DMS79 (cell line): ENCODE measurements at places on chromosomes 1 and 21.

GRCh38 chr1:45473302-45473701 is 17.7 kb downstream of the TESK2 start:
- no peak for DNase-seq

DNA sequence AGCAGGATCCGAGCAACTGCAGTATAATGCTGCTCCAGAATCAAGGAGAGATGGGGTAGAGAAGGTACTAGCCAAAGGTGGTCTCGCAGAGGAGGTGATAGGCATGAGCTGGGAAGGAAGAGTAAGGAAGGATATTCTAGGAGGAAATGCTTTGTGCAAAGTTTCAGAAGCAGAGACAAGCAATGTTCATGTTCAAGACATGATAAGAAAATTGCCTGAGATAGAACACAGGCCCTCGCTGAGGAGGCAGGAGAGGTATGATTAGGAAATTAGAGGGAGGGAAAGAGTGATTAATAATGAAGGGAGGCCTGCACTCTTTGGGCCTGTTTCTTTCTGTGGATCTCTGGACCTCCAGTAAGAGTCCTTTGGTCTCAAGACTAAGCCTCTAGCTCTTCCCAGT is 12.9 kb upstream of the ETV3 start:
- DNase-seq, result no peak

GRCh38 chr1:17692645-17693044 is 62.5 kb upstream of the ACTL8 start:
- DNase-seq, result no peak

DNA sequence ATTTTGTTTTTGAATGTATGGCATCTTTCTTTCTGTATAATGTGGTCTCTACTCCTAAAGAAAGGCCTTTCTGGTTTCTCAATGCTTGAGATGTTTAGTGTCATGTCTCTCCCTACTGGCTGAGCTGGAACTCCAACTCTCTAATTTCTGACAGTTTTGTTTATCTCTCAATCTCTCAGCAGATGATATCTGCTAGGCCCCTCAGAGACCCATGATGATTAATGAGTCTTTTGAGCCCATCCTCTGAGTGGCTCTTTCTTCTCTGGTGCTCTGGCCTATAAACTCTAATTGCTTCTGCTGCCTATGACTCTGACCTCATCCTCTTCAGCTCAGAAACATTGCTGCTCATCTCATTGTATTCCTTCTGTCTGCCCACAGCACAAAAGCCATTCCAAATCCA is 46.6 kb downstream of the CRB1 start:
- DNase-seq, result no peak

- DNase-seq, result no peak
Observed at GRCh38 chr1:151238467-151238739, 16.1 kb upstream of the PSMD4 start.

GRCh38 chr1:231950331-231951128 is 323.9 kb downstream of the DISC1 start:
- no peak for DNase-seq

GRCh38 chr1:24045771-24046170 is 65.6 kb upstream of the SRSF10 start:
- no peak for DNase-seq

DNA sequence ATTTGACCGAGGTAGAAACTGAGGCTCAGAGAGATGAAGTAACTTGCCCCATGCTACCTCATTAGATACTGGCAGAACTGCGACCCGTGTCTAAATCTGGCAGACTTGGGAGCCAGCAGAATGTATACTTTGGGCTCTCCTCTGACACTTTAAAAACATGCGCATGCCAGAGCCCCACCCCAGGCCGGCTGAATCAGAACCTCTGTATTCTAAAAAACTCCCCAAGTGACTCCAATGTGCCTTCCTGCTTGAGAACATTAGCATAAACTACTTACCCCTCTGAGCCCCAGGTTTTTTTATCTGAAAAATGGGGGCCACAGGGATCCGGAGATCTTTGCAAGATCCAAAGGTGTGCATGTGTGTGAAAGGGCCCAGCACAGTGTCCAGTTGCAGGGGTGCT is 344.7 kb upstream of the USP24 start:
- DNase-seq, result no peak

GRCh38 chr1:226644541-226645176 is 94.4 kb downstream of the ITPKB start:
- no peak for DNase-seq

DNA sequence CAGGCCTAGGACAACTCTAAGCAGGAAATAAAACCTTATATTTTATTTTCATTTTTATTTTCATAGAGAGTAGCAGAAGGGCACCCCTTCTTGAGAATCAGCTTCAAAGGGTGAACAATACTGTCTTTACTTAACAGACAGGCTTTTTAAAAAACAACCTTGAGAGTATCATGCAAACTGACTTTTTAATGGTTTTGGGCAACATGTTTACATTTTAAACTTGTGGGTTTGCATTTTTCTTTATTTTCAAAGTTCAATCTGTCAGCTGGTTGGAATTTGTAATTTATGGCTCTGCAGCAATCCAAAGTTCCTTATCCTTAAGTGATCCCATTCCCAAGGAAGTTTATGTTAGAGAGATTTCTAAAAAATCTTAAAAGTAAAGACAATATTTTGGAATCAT is 392.3 kb upstream of the ADAMTS5 start:
- DNase-seq, result no peak

GRCh38 chr21:28669321-28669720 is 323.4 kb downstream of the LTN1 start:
- no peak for DNase-seq

DNA sequence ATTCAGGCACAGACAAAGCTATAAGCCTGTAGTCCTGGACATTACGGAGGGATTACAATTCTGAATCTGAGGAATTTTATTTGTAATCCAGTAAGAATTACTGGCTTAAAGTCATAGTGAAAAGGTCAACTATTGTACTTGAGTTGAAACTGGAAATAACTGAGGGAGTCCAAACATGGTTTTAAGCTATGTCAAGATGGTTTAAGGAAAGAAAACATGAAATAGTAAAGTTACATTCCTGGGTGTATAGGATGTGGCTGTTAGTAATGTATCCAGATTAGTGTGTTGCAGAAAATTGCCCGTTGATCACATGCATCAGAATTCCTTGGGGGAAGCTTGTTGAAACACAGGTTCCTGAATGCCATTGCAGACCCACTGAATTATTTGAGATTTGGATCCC is 124.8 kb upstream of the GORAB start:
- no peak for DNase-seq

DNA sequence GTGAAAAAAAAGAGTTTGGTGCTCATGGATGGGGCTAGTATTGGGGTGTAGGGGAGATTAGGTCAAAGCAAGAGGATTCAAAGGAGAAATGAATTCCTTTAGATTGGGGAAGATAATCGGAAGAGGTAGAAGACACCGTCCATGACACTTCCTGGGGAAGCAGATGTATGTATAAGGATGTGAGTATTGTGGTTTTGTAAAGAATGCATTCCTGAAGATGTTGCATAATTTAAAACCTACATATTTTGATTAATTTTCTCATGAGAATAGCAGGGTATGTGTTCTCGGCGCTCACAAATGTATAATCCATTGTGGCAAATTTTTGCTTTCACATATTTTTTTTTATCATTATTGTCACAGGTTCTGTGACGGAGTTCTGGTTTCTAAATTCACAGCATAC is 5.5 kb upstream of the LGALS8 start:
- no peak for DNase-seq

DNA sequence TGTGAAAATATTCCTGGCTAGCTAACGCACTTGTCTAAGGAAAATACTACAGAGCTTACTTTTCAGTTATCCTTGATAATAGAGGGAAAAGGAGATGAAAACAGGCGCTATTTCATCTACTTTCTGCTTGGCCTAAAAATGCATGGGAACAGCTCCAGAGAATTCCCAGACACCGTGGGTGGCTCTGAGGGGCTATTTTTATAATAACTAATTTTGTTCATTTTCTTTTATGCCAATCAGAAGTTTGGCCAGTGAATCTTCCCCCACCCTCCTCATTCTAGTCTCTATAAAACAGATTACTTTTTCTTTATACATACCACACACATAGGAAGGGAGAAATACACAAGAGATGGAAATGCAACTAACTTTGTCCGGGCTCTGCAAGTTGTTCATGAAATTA is 322.9 kb downstream of the SETD4 start:
- DNase-seq, result no peak

DNA sequence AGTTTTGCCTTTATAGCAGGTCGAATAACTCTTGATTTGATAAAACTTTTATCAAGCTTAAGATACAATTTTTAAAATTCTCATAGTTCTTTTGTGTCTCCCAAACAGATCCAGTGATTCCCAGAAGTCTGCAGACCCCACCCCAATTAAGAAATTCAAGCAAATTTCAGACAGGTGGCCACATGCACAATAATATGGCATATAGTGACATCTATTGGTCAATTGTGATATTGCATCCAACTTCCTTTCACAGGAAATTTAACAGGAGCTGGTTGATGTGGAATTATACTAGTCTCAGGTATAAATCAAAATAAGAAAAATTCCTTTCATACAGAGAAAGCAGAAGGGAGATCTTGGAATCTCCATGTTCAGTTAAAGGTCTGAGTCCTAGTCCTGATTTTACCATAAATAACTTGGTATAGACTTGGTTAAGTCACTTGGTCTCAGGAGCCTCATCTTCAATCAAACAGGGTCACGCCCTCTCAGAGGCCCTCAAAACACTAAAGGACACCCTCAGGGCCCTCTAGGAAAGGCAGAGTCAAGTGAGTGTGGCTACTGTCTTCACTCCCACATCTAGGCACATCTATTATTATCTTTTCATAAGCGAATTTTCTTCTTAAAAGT is 24.1 kb downstream of the PIGM start:
- DNase-seq, result no peak

DNA sequence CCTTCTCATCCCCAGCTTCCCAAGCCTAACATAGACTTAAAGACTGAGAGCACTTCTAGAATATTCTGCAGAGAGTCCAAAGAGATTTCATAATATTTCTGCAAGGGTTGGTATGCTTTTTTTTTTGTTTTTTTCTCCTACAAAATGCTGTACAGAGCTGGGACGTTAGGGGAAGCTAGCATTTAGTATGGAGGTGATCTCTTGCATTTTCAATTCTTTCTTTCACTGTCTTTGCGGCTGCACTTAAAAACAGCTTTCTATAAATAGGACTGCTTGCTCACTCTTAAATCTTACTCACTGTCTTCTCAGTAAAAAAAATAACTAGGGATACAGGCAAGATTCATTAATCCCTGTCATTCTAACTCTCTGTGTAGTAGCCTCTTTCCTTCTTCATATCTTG is 7.4 kb downstream of the DSCAM start:
- no peak for DNase-seq

DNA sequence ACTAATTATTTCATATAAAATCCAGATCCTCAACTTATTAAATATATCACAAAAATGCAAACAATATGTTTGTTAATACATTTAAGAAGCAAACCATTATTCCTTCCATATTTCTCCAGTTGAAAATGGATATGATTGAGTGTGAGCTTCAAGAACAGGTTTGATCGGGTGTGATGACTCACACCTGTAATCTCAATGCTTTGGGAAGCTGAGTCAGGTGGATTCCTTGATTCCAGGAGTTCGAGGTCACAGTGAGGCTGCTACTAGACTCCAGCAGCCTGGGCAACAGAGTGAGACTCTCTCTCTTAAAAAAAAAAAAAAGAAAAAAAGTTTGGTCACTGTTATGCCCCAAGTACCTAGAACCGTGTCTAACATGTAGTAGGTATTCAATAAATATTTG is 42.9 kb upstream of the RRP15 start:
- no peak for DNase-seq

DNA sequence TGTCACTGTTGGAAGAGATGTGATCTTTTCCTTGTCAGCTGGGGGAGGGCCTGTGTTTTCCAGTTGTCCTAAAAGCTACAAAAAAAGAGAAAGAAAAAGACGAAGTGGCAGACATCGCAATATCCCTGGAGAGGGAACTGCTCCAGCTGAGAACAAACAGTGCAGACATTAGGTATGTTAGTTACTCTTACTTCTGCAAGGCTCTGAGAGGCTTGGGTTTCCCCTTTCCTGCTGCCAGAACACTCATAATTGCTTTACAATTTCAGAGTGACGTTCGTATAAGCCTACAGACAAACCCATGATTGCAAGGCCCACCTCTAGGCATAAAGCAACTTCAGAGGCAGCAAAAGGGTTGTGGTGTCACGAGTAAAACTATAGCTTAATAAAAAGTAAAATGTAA is 31.1 kb downstream of the CD160 start:
- DNase-seq, result no peak

- no peak for DNase-seq
Observed at GRCh38 chr1:155645034-155645598, 35.1 kb downstream of the MSTO1 start.

DNA sequence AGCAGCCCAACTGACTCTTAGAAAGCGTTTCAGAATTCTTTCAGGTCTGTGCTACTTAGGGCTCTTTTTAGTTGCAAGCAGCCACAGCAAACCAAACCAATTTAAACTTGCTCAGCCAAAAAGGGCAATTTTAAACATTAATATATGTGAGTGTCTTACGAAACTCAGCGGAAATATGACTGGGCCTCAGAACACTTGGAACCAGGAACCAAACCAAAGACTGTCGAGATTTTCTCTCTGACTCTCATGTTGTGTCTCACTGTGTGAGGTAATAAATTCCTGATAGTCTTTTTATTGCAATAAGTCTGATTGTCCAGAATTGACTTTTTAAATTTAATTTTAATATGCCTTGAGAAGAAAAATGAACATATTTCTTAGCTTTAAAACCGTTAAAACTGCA is 122.3 kb downstream of the SYF2 start:
- no peak for DNase-seq

- DNase-seq, result no peak
Observed at GRCh38 chr1:209791920-209792319, 7.6 kb upstream of the C1orf74 start.

GRCh38 chr1:89632657-89633247 is at the start of gene LRRC8C:
Gene LRRC8C (plus strand): TSS chr1:89633120. CDS start chr1:89686474, 53,354 bp downstream.
- DNase-seq, result peak; percentile 55

- no peak for DNase-seq
Observed at GRCh38 chr1:119647228-119647733, 785 bp downstream of the ZNF697 start.

- DNase-seq, result no peak
Observed at GRCh38 chr1:117098287-117098890, 23.2 kb downstream of the TRIM45 start.

DNA sequence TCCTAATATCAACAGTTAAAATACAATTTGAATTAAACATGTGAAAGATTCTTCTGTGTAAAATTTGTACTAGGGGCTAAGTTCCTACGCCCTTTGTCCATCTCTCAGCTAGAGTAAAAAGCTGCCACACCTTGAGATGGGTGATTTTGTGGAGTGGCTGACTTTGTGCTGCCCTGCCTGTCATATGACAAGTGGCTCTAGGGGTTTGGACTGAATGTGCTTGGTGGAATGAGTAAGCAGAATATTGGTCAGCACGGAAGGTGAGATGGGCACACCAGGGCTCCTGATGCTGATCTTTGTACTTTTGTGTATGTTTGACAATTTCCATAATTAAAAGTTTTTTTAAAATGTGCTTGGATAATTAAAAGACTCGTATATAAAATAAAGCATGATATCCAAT is 133.6 kb upstream of the SLC45A1 start:
- DNase-seq, result no peak

DNA sequence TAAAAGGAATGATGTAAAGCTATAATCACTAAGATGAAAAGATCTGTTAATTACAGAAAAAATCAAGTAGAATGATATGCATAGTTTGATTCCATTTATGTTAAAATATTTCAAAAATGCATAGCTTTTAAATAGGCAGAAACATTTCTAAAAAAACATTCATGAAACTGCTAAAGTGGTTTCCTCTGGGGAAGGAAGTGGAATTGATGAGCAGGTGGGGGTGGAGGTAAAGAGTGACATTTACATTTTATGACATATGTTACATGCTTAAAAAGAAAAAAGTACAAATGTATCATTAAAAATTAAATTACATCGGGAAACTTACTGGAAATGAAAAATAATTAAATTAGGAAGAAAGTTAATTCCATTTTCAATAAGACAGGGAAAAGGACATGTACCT is 42.8 kb upstream of the JAK1 start:
- DNase-seq, result no peak
